Stimulated activated CD4-positive, alpha-beta T cell treated with anti-CD3 and anti-CD28 coated beads, TNF-alpha, amount 100 ng/mL, for 24 hours (primary cell): ENCODE measurements at places on chromosomes 5 and 9.

DNA sequence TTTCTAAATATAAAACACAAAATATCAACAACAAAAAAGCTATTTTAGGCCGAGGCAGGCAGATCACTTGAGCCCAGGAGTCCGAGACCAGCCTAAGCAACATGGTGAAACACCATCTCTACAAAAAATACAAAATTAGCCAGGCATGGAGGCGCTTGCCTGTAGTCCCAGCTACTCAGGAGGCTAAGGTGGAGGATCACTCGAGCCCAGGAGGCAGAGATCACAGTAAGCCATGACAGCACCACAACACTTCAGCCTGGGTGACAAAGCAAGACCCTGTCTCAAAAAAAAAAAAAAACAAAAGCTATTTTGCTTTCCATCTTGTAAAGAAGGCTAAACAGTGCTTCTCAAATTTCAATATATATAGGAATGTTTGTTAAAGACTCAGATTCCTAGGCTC lies 11.3 kb downstream of the C5orf15 start:
- no peak for DNase-seq

- DNase-seq = no peak
Observed at GRCh38 chr9:101977614-101978210, 239.3 kb upstream of the GRIN3A start.

DNA sequence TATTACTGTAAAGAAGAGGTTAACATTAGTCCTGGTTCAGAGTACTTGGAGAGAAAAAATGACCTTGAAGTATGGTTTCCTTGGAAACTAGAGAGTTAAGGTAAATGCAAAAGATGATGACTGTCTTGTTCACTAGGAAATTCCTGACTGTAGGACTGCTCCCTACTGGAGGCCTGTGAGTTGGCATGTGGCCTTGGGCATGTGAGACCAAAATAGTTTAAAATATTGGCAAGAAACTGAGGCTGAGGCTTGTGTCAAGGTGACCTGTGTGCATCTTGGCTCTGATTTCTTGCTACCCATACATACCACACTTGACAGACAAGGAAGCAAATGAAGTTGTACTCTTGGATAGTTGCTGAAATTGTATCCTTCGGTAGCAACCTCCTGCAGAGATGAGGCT lies 96.5 kb downstream of the TARS1 start:
- no peak for DNase-seq

- peak; percentile 38 for DNase-seq
Observed at GRCh38 chr5:61625681-61626621, 293.9 kb downstream of the ZSWIM6 start.

GRCh38 chr9:136024286-136024685 lies 63.1 kb upstream of the UBAC1 start:
- no peak for DNase-seq

GRCh38 chr9:136865768-136866103 lies 372 bp downstream of the EDF1 start:
- DNase-seq = no peak

GRCh38 chr5:58998544-58998943 lies 415.7 kb downstream of the RAB3C start:
- no peak for DNase-seq

DNA sequence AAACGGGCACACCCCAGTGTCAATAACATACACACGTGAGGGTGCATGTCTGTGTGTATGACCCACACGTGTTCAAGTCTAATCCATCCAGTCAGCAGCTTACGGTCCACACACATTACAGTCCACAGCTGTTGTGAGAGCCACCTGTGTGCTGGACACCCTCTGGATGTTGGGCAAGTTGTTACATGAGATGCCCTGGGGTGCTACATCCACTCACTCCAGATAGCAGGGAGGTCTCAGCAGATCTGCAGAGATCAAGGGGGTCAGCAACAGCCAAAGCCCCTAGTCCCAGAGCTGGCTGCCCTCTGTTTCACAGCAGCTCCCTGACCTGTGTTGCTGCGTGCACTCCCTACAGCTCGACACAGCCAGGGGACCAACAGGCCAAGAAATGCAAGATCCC lies 4.3 kb upstream of the AIF1L start:
- no peak for DNase-seq

GRCh38 chr9:38153152-38153909 lies 84.3 kb upstream of the SHB start:
- no peak for DNase-seq

- DNase-seq = no peak
Observed at GRCh38 chr5:123696921-123697341, 185.0 kb downstream of the CSNK1G3 start.

- no peak for DNase-seq
Observed at GRCh38 chr5:145739843-145740242, 95.3 kb downstream of the PRELID2 start.

DNA sequence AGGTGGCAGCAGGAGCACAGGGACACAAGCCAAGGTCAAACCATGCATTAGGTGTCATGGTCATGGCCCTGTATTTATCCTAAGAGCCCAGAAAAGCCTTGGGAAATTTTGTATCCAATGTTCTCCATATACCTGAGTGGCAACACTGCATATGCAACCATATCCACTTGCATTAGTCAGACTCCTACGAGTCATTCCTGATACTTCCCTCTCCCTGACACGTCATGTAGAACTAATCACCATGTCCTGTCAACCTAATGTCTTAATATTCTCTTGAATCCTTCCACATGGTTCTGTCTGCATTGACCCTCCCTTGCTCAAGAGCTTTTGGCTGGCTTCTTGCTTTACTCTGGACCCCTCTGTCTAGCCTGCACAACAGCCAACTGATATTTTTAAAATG lies 9.4 kb downstream of the SCGB3A2 start:
- DNase-seq = no peak

GRCh38 chr9:22829236-22829635 lies 382.6 kb downstream of the DMRTA1 start:
- no peak for DNase-seq

DNA sequence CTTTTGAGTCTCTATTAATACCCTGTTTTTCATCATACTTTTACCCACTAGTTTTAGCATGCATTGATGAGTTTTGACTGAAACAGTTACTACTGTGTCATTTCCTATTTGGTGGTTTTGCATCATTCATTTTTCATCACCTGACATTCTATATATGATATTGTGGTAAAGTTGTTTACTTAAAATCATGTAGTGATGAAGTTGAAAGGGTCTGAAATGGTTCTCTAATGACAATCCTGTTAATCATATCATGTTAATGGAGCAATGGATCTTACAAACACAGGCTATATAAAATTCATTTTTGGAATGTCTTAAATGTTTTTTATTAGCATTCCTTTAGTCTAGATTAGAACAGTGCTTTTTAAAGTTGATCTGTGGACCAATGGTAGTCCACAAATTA lies 84.1 kb downstream of the ERBIN start:
- DNase-seq = no peak

- no peak for DNase-seq
Observed at GRCh38 chr5:87536365-87536764, 123.6 kb upstream of the CCNH start.

- no peak for DNase-seq
Observed at GRCh38 chr5:143302341-143303045, 101.0 kb downstream of the NR3C1 start.

GRCh38 chr9:105244734-105245028 lies 230 bp downstream of the SLC44A1 start:
- no peak for DNase-seq

DNA sequence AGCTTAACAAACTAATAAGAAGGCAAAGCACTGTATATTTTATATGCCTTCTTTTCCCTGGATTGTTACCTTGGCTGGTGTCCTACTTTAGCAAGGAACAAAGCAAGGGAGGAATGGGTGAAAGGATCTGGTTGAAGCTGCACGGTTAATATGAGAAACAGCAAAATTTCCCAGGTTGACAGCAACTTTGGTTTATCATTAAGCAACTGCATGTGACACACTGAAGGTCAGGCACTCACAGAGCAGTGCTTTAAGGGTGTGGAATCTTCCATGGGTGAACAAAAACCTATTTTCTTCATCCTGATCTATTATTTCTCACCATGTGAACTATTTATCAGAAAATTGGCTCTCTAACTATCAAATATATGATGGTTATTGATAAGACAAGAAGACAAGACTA lies 109.0 kb upstream of the ATP10B start:
- DNase-seq = no peak

DNA sequence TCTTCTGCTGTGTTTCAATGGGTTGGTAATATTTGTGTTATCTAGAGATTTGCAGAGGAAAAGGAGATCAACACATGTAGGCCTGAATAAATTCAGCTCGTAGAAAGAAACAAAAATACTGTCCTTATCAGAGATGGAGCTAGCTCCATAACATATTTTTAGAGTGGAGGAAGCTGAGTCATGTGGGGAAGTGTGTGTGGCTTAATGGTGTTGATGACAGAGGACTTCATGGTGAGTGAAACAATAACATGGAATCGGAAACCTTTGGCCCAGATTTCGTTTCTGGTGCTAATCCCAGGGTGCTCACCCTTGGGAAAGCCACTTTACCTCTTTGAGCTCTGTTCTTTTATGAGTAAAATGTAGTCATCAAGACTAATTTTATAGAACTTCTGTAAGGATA lies 825.0 kb downstream of the TLR4 start:
- DNase-seq = no peak

GRCh38 chr9:134469041-134469875 lies 143.0 kb downstream of the RXRA start:
- DNase-seq = no peak

DNA sequence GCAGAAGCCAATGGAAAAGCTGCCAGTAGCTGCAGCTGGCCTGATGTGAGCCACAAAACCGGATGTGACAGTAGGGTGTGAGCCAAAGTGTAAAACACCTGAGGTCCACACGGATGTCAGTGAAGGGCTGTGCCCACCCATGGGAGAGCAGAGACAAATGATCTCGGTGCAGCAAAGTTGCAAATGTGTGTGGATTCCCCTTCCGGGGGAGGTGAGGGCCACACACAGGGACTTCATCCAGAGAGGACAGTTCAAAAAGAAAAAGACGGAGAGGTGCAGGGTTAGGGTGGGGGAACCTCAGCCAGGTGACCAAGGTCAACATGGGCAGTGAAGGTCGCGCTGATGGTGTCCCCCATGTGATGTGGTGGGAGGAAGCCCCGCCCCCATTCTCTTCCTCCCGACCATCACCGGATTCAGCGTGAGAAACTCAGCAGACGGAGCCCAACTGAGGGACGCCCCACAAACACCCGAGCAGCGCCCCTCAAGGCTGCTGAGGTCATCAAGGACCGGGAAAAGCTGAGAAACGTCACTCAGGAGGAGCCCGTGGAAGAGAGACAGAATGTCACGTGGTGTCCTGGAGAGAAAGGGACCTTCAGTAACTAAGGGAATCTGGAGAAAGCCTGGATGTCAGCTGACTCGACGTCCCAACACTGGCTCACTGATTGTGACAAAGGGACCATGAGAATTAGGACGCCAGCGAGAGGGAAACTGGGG lies 11.4 kb upstream of the PTGDS start:
- no peak for DNase-seq

DNA sequence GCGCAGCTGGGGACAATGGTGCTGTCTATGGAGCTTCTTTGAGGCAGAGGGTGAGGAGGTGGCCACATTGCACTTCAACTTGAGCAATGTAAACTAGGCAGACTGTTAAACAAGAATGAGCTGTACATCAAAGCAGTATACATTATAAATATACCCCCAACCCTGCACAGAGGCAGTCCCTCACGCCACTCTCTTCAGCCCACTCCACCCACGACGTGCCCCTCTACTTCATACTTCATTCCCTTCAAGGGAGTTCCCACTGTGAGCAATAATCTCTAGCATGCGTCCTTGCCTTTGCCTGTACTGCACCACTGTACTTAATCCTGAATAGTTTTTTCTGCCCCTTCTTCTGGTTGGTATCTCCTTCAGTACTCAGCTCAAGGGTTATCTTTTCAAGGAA lies 14.4 kb downstream of the TRPM3 start:
- no peak for DNase-seq

DNA sequence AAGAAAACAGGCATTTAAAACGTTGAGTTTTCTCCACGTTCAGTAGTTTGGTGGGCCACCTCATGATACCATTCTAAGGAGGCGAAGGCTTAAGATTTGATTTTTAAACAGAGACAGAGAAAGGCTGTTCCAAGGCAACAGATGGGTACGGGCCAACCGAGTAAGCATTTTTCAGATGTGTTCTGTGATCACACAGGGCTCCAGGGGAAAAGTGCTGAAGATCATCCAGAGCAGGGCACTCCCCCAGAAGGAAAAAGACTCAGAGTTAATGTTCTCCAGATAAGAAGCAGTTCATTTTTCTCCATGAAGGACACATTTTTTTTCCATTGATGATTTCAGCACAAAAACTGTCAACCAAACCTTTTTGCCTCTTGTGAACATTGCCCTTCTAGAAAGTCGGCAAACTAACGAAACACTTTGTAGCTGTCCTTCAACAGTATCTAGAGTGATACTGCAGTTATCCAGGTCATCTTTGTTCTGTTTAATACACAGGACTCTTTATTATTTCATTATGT lies 138.7 kb downstream of the ALDH1A1 start:
- no peak for DNase-seq
